ENCODE measurements at places on chromosomes 5 and 9.

DNA sequence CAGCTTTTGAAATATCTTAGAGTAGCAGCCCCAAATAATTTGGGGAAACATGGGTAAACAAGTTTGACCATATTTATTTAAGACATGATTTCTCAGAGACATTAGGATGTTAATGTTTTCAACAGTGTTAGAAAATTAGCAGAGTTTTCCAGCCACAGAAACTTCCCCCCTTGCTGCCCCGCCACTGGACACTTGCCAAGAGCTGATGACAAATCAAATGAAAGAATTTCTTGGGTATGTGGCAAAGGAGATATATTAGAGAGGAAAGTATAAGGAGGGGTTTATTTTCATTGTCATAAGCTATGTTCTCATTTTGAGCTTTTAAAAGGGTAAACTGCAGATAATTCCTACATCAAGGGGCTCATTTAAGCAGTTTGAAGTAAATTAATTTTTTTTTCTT, 15.9 kb downstream of the GABRA1 start:
- H3K27ac ChIP-seq, result no peak overlapping the region
- H3K4me1 ChIP-seq, result no peaks in the 10 kb centered on the region
- H3K4me3 ChIP-seq, result no peak overlapping the region
- no peaks in the 10 kb centered on the region for H3K36me3 ChIP-seq

- H3K27ac ChIP-seq, result no peak overlapping the region
- DNase-seq, result no peak
- H3K27me3 ChIP-seq, result no peaks in the 10 kb centered on the region
- H3K4me3 ChIP-seq, result no peak overlapping the region
Measured at GRCh38 chr9:129104051-129104450, 6.5 kb downstream of the CRAT start.

- no peaks in the 10 kb centered on the region for H3K27me3 ChIP-seq
- no peak overlapping the region for H3K4me3 ChIP-seq
- H3K27ac ChIP-seq, result no peak overlapping the region
- H3K4me1 ChIP-seq, result no peaks in the 10 kb centered on the region
- DNase-seq, result no peak
- H3K36me3 ChIP-seq, result no peaks in the 10 kb centered on the region
Measured at GRCh38 chr5:67511911-67512310, 315.3 kb upstream of the CD180 start.

- H3K36me3 ChIP-seq, result no peaks in the 10 kb centered on the region
- no peak overlapping the region for H3K27ac ChIP-seq
- H3K4me1 ChIP-seq, result no peaks in the 10 kb centered on the region
- DNase-seq, result peak; percentile 75
Measured at GRCh38 chr5:107997338-107997980, 326.7 kb upstream of the EFNA5 start.

DNA sequence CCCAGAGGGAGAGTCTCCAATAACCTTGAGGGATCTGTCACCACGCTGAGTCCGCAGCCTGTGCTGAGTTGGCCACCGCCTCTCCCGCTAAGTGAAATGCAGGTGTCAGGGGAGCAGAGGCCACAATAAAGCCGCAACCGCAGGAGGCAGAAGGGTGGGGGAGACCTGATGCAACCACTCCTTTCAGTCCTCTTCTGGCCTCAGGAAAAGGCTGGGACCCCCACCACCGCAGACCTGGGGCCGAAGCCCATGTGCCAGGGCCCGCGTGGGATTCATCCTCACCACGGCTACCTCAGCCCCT, 576 bp downstream of the MAP1B start:
- peak overlapping the region; percentile 75 for H3K27ac ChIP-seq
- no peaks in the 10 kb centered on the region for H3K27me3 ChIP-seq
- H3K4me3 ChIP-seq, result peak overlapping the region; percentile 94
- H3K36me3 ChIP-seq, result peaks cover 3% of the 10 kb centered on the region
- no peak for DNase-seq
- peaks cover 28% of the 10 kb centered on the region for H3K4me1 ChIP-seq

All from astrocyte (in vitro differentiated cells and primary cell).